Activated naive CD8-positive, alpha-beta T cell treated with anti-CD3 and anti-CD28 coated beads, Interleukin-2, amount 10 ng/mL, durations not matched to agents 7 days and 5 days (primary cell): ENCODE measurements at places on chromosomes 11 and 22. TPM values are rescaled to one million over a fixed set of nuclear protein-coding genes. Genes with fewer than 3 reads are reported as not detected.

MS4A1 gene
- total RNA-seq: 11.2 TPM

DNA sequence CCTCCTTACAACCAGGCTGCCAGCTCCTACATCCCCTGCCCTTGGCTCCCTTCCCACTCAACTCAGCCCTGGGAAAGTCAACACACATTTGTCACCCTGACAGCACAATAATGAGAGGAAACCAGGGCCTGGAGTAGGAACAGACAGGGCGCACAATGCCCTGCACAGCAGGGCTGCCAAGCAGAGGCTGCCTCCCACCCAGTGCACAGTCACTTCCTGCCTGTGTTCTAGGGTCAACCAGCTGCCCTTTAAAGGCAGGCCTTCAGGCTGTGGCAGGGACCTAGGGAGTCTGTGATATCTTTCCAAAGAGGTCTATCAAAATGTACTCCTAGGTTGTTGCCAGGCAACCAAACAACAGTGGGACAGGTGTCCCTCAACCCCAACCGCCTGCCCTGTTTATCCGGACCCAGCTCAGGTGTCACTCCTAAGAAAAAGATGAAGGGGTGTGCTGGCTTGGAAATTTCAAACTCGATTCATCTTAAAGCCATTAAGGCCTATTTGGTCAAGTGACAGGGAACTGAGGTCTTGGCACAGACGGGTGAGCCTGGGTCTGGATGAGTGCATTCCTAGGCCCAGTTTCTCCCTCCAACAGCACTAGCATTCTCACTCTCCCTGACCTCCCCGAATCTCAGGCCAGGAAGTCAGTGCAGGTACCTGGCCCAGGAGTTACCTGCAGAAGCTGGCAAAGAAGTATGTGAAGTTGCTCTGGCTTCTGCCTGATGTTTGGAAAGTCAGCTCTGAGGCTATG, 110.3 kb upstream of the PITPNB start:
- no peaks in the 10 kb centered on the region for H3K27me3 ChIP-seq
- H3K4me3 ChIP-seq: no peak overlapping the region
- DNase-seq: no peak
- no peaks in the 10 kb centered on the region for H3K36me3 ChIP-seq
- no peaks in the 10 kb centered on the region for H3K4me1 ChIP-seq

DNA sequence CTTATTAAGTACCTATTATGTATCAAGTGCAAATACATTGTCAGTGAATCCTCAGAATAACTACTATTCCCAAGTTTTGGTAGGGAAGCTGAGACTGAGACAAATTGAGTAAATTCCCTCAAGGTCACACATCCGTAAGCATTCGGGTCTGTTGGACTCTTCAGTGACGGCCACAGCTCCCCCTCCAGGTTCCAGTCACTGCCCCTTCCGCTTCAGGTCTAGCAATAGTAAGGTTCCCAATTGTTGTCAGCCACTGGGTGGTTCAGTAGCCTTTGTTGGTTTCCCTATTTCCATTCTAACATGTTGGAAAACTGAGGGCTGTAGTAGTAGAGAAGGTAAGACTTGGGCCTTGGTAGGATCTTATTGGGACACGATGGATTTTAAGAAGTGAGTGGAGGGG, 54.9 kb upstream of the TNRC6B start:
- H3K27me3 ChIP-seq: no peaks in the 10 kb centered on the region
- no peak overlapping the region for H3K4me3 ChIP-seq
- peaks cover 16% of the 10 kb centered on the region for H3K36me3 ChIP-seq
- no peak for DNase-seq

- H3K4me1 ChIP-seq: peaks cover 37% of the 10 kb centered on the region
- no peaks in the 10 kb centered on the region for H3K27me3 ChIP-seq
- peak overlapping the region; percentile 34 for H3K27ac ChIP-seq
- no peak overlapping the region for H3K4me3 ChIP-seq
- peaks cover 50% of the 10 kb centered on the region for H3K36me3 ChIP-seq
Observed at GRCh38 chr22:36325154-36326031, 62.4 kb downstream of the MYH9 start.

- no peaks in the 10 kb centered on the region for H3K27me3 ChIP-seq
- H3K27ac ChIP-seq: no peak overlapping the region
- H3K4me3 ChIP-seq: no peak overlapping the region
- H3K4me1 ChIP-seq: peaks cover 5% of the 10 kb centered on the region
- H3K36me3 ChIP-seq: peaks cover 12% of the 10 kb centered on the region
- DNase-seq: no peak
Observed at GRCh38 chr11:46437122-46437689, 45.6 kb upstream of the CHRM4 start.

DNA sequence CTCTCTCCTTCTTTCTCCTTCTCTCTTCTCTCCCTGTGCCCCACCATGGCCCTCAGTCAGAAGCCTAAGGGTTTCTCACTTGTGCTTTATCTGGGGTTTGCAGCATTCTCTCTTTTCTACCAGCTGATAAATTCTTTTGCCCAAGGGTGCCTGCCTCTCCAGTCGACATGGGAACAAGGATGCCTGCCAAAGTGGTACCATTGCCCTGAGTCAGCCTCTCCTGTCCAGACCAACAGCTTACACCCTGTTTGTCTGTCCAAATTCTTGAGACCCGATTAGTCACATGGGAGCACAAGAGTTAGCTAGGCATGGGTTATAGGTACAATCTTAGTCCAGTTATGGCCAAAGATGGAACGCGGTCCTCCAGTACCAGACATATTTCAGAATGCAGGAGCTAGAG, 242.7 kb downstream of the LARGE1 start:
- H3K4me1 ChIP-seq: no peaks in the 10 kb centered on the region
- no peaks in the 10 kb centered on the region for H3K36me3 ChIP-seq
- H3K4me3 ChIP-seq: no peak overlapping the region
- H3K27me3 ChIP-seq: no peaks in the 10 kb centered on the region
- no peak for DNase-seq
